ENCODE measurements at places on chromosomes 6 and 20.

DNA sequence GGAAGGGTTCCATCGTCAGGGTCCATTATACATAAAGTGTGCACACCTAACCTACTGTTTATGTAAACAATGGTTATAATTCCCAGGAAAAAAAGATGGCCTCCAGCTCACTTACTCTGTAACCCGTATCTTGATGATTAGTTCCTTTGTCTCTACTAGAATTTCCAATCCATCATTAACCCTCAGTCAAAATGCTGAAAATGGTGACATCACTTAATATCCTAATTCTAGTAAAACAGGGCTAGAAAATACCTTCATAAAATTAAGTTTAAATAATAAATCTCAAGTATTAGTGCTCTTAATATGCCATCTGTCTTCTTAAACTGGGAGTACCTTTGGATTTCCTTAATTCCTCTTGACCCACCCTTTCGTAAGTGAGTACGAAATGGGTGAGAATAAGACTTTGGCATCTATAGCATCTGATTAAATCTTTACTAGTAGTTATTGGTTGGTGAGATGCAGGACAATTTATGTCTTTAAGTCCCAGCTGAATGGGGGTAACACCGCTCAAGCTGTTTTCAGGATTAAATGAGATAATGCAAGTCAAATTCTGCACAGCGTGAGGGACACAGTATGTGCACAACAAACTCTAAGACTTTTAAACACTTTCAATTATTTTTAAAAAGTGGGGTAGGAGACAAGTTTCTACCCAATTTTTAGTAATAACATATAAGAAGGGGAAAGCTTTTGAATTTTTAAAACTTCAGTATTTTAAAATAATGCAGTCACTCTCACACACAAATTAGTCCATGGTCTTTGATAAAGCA is 1.6 kb downstream of the HMGN3 start:
- no peak for DNase-seq

DNA sequence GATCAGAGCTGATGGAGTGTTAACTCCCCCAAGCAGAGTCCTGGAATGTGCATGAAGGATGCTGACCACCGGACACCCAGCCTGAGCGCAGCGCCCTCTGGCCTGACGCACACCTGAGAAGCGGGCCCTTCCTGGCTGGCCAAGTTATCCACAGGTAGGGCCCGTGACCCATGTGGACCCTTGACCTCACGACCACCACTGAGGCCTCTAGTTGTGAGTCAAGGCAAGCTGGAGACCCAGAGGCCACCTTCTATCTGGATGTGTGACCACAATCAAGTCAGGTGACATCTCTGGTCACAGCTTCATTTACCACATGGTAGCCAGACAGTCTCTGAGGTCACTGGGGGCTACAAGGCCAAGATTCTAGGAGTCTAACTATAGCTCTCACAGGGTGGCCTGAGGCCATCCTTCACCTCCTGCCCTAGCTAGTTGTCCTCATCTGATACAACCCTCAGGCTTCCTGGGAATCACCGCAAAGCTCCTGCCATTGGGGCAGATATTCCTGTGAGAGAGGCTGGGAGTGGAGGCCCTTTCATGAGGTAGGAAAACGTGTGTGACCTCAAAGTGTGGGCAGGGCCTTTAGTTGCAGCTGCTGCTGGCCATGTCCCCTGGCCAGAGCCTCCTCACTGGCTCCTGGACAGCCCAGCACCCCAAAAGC is 53.1 kb downstream of the DSTN start:
- no peak for DNase-seq

- no peak for DNase-seq
Measured at GRCh38 chr6:134724771-134725340, 225.0 kb downstream of the ALDH8A1 start.

- DNase-seq: no peak
Measured at GRCh38 chr20:16816192-16816591, 68.0 kb downstream of the OTOR start.

GRCh38 chr6:42095776-42096541 is 45.6 kb downstream of the TAF8 start:
- DNase-seq: no peak

- no peak for DNase-seq
Measured at GRCh38 chr6:43119482-43119881, 43.4 kb downstream of the PTK7 start.

DNA sequence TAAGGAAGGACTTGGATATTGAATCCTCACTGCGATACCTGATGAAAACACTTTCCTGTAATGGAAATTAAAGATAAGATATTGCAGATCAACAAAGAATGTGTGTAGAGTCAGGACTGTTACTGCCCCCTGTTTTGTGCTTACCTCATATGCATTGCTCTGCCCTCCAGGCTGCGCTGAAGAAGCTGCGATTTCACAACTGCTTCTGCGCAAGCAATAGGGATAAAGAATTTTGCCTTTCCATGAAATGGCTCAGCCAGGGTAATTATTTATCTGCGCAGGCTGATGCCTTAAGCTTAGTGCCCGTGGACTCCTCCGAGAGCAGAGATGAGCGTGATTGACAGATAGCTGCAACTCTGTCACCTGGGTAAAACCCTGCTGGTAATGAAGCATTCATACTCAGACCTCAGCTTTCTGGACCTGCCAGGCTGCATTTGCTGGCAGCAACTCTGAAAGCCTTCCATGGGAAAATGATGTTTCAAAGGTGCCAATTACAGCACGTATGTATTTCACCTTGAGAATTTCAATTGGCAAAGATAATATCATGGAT is 370.6 kb downstream of the SAMD5 start:
- no peak for DNase-seq

GRCh38 chr6:85291326-85291725 is 158.6 kb upstream of the NT5E start:
- DNase-seq: no peak

DNA sequence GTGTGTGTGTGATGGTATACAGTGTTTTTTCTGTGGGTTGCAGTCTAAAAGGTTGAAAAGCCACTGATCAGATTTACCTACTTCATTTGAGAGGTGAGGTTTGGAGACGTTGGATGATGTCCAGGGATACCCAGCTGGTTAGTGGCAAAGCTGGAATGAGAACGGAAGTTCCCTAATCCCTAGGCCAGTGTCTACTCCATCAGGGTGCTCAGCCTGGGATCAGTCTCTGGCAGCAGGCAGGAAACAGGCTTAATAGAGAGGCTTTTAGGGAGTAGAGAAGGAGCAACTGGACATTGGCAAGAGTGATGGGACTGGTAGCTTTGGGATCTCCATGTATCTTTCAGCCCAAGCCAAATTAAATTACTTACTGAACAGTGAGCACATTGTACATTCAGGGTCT is 80.7 kb downstream of the C6orf52 start:
- DNase-seq: no peak

DNA sequence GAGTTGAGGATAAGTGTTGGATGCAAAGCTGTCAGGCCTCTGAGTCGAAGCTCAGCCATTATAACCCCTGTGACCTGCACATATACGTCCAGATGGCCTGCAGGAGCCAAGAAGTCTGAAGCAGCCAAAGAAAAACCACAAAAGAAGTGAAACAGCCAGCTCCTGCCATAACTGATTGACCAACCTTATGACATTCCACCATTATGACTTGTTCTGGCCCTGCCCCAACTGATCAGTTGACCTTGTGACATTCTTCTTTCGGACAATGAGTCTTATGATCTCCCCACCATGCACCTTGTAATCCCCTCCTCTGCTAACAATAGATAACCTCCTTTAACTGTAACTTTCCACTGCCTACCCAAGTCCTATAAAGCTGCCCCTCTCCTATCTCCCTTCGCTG is 133.7 kb upstream of the AGPAT4 start:
- DNase-seq: no peak

GRCh38 chr6:170403451-170403850 is 96.9 kb downstream of the FAM120B start:
- no peak for DNase-seq

GRCh38 chr20:48329676-48330664 is 497.8 kb downstream of the PREX1 start:
- DNase-seq: no peak

- no peak for DNase-seq
Measured at GRCh38 chr20:25623225-25623735, 534 bp downstream of the NANP start.

GRCh38 chr6:37988696-37989095 is 169.2 kb downstream of the ZFAND3 start:
- DNase-seq: no peak

- no peak for DNase-seq
Measured at GRCh38 chr20:49627329-49627761, 59.4 kb upstream of the PTGIS start.

DNA sequence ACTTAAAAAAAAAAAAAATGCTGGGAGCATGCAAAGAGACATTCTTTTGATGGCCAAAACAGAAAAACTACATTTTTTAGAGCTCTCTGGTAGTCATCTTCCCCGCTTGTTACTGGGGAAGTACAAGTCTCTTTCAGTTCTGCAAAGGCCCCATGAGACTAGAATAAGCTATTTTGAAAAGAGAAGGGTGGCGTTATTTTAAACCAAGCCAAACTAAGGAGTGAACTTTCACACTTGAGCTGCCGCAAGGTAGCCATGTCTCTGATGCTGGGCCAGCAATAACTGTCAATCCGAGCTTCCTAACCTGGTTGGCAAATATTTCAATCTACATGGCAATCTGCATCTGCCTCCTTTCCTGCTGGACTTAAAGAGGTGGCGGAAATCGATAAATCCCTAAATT is 96.7 kb downstream of the L3MBTL3 start:
- DNase-seq: no peak

DNA sequence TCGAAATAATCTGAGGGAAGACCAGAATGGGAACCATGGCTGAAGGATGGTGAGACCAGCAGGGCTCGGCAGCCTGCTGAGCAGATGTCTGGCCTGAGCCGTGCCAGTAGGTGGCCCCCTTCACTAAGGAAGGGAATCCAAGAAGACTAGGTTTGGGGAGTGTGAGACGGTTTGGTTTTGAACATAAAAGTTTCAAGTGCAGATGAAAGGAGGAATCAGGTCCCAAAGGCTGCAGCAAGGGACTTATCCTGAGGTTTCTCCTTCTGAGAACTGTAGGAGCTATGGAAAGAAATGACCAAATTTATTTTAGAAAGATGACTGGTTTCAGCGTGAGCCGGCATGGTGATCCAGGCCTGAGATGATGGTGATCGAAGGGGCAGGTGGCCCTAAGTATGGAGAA is 4.6 kb upstream of the OSER1 start:
- peak; percentile 55 for DNase-seq

DNA sequence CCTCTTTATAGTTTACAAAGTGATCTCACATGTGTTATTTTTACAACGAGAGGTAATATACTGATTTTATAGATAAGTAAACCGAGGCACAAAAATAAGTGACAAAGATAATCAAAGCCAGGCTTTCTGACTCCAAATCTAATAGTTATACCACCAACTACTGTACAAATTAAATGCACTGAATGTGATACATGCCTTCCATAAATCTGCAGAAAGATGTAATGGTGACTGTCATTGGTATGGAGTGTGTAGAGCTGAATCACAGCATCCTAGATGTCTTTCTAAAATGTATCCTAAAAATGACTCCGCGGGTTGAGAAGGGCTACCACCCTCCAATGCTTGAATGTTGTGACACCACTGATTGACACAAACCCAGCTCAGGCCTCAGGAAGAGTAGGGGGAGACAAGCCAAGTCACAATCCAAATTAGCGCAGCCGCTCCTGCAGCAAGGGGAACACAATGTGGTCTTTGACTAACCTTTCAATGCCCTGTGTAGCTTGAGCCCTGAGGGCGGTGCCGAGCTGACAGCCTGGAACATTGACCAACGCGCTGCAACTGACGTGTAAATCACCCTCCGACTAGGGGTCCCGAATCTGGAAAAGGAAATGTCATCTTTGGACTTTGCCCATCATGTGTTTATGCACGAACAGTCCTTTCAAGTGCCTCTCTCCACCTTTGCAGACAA is 136.8 kb downstream of the OLIG3 start:
- DNase-seq: no peak

GRCh38 chr20:7151676-7152470 is 384.4 kb downstream of the BMP2 start:
- DNase-seq: no peak

DNA sequence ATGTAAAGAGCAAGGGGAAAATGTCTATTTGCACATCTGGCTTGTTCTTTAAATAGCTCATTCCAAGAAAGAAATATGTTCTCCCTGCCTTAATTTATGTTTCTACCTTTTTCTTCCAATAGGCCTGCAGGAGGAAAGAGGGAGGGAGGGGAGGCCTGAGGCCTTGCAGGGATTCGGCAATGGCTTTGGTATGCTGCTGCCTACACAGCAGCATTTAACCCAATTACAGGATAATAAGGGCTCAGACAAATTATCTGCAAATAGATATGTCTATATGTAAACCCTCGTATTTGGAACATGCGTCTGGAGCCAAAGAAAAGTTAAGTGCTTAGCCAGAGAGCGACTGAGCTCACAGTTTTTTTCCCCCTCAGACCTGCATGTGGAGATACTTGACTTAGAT is 277.2 kb downstream of the CDC5L start:
- no peak for DNase-seq

GRCh38 chr6:16802071-16802470 is 40.8 kb upstream of the ATXN1 start:
- no peak for DNase-seq

DNA sequence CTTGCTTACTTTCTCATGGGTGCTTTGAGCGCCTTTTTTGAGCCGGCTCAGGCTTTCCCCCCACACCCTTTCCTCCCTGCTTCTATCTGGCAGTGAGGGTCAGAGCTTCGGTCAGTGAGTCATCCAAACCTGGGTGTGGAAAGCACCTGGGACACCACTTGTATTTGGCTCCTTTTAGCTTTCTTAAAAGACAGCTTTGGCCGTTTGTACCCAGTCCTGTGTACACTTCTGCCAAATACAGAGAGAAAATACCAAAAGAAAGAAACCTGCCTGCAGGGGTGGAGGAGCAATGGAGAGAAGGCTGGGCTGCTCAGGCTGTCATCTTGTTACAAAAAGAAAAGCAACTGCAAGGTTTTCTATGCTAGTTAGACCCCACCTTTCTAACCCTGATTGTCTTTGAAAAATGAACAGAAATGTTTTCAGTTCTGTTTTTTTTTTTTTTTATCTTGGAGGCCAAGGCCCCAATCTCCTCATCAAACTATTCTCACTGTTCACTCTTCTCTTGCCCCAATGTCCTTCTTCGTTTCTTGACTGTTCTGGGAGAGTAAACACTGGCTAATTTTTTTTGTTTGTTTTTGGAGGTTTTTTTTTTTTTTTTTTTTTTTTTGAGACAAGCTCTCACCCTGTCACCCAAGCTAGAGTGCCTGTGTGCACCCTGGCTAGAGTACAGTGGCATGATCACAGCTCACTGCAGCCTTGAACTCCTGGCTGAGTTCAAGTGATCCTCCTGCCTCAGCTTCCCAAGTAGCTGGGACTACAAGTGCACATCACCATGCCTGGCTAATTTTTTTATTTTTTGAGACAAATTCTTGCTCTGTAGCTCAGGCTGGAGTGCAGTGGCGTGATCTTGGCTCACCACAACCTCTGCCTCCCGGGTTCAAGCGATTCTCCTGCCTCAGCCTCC is 76.4 kb downstream of the SSR1 start:
- DNase-seq: no peak

GRCh38 chr6:105091140-105091829 is 88.5 kb downstream of the POPDC3 start:
- no peak for DNase-seq

GRCh38 chr6:90135667-90136066 is 161.0 kb downstream of the BACH2 start:
- no peak for DNase-seq

GRCh38 chr6:114140416-114140815 is 169.5 kb upstream of the HDAC2 start:
- DNase-seq: no peak
